Ureter (tissue), 1 donor: ENCODE measurements at places on chromosomes 4 and X.

GRCh38 chrX:49106930-49107329 lies 16.6 kb downstream of the GPKOW start:
- DNase-seq: no peak

DNA sequence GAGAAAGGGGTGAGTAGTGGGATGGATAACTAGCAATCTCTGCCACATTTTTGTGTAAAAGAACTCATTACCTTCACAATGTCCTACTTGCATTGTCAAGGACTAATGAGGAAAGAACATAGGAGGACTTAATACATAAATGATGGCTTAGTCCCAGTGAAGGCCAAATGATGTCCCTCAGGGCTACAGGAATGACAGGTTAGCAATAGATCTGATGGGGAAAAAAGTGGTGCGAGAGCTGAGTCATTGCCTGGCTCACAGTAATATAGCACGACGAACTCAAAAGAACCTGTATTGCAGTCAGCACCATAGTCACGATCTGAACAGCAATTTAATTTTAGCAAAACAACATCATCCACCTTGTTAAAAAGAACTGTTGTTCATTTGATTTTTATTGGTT lies 70.9 kb upstream of the ARHGAP36 start:
- no peak for DNase-seq

GRCh38 chr4:164512124-164512523 lies 241.8 kb upstream of the SMIM31 start:
- DNase-seq: no peak

DNA sequence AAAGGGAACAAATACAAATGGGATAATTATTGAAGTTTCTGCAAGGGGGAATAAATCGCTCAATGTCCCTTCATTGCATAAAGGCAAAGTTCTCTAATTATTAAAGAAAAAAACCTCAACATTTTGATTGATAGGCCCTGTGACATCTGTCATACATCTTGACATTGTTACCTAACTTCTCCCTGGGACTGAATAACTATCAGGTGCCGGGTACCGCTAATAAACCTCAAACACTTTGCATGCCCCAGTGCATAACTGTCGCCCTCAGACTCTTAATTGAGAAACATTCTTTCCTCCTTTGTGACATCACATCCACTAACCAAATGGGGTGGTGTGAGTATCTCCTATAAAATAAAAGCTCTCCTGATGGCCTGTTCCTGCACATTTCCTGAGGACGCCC lies at the start of gene ADAM29:
Gene ADAM29 (plus strand): TSS at position 301 of the 400 bp plus-strand sequence. CDS start 57,168 bp downstream, outside the sequence.
- no peak for DNase-seq

DNA sequence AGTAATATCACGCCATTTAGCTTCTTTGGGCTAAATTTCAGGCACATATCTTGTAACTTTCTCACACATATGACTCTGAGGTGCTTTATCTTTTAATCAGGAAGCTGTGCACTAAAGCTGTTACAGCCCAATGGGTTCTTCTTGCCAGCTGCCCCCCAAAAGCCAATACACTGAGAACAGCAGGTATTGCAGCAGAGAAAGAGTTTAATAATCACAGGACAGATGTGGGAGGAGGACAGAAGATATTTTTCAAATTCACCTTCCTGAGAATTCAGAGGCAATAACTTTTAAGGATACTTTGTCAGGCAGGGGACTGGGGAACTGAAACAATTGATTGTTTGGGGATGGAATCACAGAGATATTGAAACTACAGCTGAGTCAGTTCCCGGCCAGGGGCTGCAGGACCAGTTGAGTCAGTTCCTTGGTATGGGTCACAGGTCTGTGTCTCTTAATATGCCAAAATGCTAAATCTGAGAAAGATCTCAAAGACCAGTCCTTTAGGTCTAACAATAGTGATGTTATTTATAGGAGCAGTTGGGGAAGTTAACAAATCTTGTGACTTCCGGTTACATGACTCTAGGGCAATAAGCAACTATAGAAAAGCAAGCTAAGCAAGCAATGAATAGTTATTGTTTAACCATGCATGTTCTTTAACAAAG lies 28.1 kb downstream of the DDIT4L start:
- no peak for DNase-seq

GRCh38 chr4:136392576-136392975 lies 1139.7 kb downstream of the PCDH18 start:
- no peak for DNase-seq

GRCh38 chr4:616911-617643 lies 8.3 kb upstream of the PDE6B start:
- DNase-seq: no peak

- DNase-seq: no peak
Observed at GRCh38 chr4:104169437-104169836, 325.3 kb downstream of the CXXC4 start.

- DNase-seq: no peak
Observed at GRCh38 chr4:10421344-10422055, 35.7 kb downstream of the ZNF518B start.

DNA sequence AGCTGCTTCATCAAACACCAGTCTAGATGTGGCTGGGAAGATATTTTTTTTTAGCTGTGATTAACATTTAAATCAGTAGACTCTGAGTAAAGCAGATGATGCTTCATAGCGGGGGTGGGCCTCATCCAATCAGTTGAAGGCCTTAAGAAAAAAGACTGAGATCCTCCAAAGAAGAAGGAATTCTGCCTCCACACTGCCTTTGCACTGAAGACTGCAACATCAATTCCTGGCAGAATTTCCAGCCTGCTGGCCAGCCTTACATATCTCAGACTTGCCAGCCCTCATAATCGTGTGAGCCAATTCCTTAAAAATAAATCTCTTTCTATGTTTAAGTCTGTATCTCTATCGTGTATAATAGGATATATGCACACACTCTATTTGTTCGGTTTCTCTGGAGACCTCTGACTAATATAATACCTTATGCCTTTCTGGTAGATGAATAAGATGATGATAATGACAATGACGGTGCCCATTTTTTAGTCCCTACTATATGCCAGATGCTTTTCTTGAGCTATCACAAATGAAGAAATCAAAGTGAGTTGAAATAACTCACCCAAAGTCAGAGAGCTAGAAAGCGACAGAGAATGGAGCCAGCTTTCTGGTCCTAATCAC lies 66.1 kb upstream of the SOD3 start:
- no peak for DNase-seq

- DNase-seq: no peak
Observed at GRCh38 chrX:29397506-29397905, 810.3 kb downstream of the IL1RAPL1 start.

- DNase-seq: no peak
Observed at GRCh38 chr4:14620567-14621141, 381.6 kb upstream of the CPEB2 start.

- no peak for DNase-seq
Observed at GRCh38 chr4:74638689-74639088, 155.6 kb downstream of the BTC start.

DNA sequence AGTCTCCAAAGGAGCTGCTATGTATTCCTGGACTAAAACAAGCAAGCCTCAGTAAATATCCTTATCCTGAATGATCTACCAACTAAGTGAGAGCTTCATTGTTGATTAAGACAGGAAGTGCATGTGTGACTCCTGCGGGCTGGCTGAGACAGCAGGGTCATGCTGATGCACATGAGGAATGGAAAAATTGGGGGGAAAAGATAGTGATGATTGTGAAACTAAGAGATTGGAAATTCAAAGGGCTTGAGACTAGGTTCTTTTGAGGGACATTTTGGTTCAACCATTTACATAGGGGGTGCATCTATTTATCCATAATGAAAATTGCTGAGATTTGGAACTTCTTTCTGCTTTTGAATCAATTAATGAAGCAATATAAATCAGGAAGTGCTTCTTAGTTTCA lies 61.1 kb upstream of the C1QTNF7 start:
- DNase-seq: no peak

DNA sequence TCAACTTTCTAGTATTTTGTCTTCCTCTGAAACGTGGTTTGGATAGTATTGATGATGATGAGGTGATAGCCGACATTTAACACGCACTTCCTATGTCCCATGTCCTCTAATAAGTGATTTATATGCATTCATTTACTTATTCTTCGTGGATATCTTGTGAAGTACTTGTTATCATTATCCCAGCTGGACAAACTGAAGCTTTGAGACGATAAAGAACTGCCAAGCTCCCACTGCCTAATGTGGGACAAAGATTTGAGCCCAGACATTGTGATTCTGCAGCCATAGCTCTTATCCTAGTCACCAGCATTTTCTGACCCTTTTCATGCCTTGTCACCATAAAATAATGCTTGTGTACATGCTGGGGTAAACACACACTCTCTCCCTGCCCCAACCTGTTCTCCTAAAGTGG lies 92.5 kb downstream of the RAPGEF2 start:
- no peak for DNase-seq

DNA sequence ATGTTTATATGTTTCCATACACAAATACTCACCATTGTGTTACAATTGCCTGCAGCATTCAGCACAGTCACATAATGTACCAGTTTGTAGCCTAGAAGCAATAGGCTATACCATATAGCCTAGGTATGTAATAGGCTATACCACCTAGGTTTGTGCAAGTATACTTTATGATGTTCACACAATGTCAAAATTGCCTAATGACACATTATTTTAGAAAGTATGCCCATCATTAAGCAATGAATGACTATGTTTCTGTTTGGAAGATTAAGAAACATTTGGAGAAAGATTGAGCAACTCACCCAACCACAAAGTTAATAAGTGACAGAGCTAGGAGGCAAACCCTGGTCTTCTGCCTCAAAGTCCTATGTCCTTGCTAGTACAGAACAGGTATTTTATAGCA lies 96.8 kb upstream of the GRIA3 start:
- DNase-seq: no peak

DNA sequence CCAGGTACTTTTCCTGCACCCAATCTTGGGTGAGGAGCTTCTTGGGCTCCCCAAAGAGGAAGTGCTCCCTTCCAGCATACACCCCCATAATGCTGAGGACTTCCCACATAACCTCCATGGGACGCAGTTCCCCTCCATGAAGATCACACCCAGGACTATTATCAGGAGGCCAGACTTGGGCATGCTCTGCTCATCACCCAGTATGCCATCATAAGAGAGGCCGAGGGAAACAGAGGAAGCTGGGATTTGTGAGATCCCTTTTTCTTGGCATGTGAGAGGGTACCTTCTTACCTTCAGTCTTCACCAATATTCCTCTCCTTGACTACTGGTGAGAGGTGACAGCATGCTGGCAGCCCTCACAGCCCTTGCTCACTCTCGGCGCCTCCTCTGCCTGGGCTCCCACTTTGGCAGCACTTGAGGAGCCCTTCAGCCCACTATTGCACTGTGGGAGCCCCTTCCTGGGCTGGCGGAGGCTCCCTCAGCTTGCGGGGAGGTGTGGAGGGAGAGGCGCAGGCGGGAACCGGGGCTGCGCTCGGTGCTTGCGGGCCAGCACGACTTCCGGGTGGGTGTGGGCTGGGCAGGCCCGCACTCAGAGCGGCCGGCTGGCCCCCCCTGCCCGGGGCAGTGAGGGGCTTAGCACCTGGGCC lies 15.7 kb upstream of the HSFX1 start:
- no peak for DNase-seq

- DNase-seq: no peak
Observed at GRCh38 chr4:136861091-136861490, 671.2 kb downstream of the PCDH18 start.
